ENCODE measurements at places on chromosomes 11 and 22. TPM values are rescaled to one million over a fixed set of nuclear protein-coding genes. Genes with fewer than 3 reads are reported as not detected.

Gene GLB1L2
- polyA plus RNA-seq, result 4.9 TPM

Gene SBF1
- 0.35 TPM for polyA plus RNA-seq

Gene EFEMP2
- 1.8 TPM for polyA plus RNA-seq

Gene SEPTIN5
- 10.5 TPM for polyA plus RNA-seq

Gene LARGE2
- not detected for polyA plus RNA-seq

Gene PYGM
- 0.69 TPM for polyA plus RNA-seq

Gene ATM
- 40.7 TPM for polyA plus RNA-seq

Gene TRIM51
- not detected for polyA plus RNA-seq

Gene JAM3
- polyA plus RNA-seq, result 7.0 TPM

Measured in Purkinje cell (primary cell).